ENCODE measurements at places on chromosomes 12 and 14.

DNA sequence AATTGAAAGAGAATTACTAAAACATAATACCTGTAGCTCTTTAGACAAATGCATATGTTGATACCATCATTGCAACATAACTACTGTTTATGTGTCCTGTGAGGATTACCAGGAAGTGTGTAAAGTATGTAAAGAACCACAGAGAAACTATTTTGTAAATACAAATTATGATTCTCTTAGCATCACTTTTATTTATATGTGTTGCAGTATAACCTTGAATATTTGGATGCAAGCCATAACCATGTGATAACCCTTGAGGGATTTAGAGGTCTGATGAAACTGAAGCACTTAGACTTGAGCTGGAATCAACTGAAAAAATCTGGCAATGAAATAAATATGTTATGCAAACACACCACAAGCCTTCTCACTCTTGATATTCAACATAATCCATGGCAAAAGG is 77.5 kb downstream of the LRRC9 start:
- DNase-seq = no peak

- no peak for DNase-seq
Observed at GRCh38 chr12:106000382-106001104, 138.2 kb downstream of the NUAK1 start.

DNA sequence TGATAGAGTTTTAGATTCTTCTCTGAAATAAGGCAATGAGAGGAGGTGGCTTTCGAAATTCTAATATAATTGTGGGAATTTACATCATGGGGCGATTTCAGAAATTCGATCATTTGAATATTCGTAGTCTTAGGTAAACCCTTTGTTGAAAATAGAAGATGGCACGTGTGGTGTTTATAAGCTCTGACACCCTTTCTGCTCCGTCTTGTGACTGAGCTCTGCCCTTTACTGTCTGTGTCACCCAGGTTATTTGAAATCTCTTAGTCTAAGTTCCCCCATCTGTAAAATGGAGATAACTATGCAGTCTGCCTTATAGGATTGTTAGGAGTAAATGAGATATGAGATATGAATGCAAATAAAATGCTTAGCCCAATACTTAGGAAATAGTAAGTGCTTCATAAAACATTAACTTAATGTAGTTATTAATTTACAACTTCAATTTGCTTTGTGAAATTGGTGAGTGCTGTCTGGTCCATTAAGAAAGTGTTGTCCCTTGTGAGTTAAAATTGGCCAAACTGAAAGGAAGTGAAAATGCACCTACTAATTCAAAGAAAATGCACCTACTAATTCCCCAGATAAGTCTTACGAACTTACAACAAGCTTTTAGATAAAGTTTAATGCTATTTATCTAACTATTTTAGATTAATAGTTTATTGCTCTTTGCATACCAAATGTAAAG is 1.5 kb downstream of the BMAL2 start:
- no peak for DNase-seq

GRCh38 chr12:93379326-93379980 is 1.7 kb downstream of the NUDT4 start:
- DNase-seq = no peak

- no peak for DNase-seq
Observed at GRCh38 chr12:108349278-108349688, 10.2 kb upstream of the CMKLR1 start.

GRCh38 chr12:47312808-47313426 is 233.2 kb upstream of the AMIGO2 start:
- DNase-seq = no peak

GRCh38 chr12:92105676-92106075 is 40.0 kb downstream of the BTG1 start:
- DNase-seq = no peak

DNA sequence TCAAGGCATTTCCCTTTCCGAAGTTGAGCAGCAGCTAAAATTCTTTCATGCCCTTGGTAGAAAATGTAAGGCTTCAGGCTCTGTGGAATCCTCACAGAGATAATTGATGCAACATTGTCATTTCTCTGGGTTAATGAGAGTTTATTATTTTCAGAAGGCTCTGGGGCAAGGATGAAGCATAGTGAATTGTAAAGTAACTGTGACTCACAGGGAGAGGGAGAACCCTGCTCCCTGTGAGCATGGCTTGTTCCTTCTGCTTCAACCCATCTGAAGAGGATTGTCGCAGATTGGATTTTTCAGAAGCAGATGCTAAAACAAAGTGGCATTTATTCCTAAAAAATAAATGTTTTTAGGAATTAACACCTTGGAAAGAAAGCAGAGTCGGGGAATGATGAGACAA is 41.2 kb downstream of the APOBEC1 start:
- no peak for DNase-seq

DNA sequence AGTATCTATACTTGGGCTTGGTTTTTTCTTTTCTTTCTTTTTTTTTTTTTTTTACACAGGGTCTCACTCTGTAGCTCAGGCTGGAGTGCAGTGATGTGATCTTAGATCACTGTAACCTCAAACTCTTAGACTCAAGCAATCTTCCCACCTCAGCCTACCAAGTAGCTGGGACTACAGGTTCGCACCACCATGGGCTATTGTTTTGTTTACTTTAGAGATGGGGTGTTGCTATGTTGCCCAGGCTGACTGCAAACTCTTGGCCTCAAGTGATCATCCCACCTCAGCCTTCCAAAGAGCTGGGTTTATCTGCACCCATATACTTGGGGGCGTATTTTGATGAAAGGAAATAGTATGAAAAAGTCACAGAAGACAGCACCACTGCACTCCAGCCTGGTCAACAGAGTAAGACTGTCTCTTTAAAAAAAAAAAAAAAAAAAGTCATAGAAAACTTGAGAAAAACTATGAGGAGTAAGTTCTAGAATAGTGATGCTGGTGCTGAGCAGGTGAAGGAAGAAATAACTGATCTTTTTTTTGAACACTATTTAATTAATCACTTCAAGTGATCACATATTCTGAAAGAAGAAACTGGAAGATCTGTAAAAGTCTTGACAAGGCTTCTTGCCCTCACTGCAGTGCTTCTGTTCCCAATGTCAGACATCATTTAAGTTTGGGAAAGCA is 53.8 kb upstream of the NPFF start:
- DNase-seq = no peak

- no peak for DNase-seq
Observed at GRCh38 chr12:63325757-63326156, 174.8 kb upstream of the AVPR1A start.

GRCh38 chr12:61546296-61546695 is 713.9 kb upstream of the USP15 start:
- DNase-seq = no peak

DNA sequence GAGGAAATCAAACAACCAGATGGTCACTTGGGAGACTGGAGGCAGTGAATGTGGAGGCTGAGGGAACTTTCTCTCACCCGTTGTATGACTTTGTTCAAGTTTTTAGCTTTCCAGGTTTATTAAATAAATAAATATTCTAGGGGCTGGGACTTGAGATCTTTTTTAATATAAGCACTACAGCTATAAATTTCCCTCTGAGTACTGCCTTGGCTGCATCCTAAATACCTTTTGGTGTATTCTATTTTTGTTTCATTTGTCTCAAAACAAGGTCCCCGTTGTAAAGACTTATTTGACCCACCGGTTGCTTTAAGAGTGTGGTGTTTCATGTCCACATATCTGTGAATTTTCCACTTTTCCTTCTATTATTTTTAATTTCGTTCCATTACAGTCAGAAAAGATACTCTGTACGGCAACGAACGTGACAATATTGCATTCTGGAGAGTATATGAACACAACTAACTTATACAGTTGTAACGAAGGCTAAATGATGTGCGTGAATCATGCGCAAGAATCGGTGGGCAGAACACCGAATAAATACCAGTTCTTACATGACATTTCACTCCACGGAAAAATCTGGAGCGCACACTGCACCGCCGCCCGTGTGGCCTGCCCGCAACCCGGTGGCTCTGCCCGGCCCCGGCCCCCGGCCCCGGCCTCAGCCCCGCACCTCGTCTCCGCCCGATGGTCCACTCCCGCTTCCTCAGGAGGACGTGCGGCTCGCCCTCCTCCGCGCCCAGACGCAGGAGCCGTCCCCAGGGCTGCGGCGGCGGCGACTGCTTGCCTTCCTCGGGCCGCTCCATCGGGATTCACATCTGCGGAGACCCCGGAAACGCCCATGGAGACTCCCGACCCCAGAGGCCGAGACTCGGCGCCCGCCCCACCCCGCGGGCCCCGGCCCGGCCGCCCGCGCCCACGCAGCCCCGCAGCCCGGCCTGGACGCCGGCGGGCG is 602 bp downstream of the CHFR start:
- DNase-seq = no peak
